Esophagus squamous epithelium (tissue), 5 donors: ENCODE measurements at places on chromosomes 3 and 15.

DNA sequence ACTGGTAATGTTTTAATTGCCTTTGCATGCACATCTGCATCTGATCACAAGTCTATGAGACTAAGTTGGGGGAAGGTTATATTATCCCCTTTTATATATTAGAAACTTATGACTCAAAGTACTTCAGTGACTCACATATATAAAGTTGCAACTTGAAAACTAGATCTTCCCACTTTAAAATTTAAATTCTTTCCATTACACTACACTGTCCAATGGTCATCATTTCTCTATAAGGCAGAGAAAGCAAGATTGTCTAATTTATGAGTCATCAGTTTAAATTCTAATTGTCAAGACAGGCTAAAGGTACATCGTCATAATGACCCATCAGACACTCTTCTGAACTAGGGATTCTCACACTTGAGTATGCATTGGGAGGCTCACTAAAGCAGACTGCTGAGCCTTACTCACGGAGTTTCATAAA, 37.9 kb downstream of the CPA3 start:
- DNase-seq: no peak

- DNase-seq: no peak
These were observed 4.1 kb downstream of the CD80 start for GRCh38 chr3:119555309-119555735.

- no peak for DNase-seq
These were observed 107.1 kb upstream of the PHLDB2 start for GRCh38 chr3:111751961-111752360.

DNA sequence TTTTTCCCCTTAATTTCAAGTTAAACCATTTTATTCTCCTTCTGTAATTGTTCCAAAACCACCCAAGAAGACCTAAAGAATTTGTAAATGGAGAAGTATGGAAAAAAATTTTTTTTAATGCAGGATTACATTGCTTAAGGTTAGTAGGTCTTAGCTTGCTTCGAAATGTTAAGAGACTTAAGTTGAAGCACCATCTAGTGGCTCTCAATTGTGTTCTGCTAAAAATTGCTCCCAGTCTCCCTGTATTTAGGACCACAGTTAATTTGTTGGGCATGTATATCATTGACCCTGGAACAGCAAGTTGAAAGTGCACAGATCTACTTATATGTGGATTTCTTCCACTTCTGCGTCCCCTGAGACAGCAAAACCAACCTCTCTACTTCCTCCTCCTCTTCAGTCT, 32.4 kb downstream of the CD200R1L start:
- DNase-seq: no peak

- DNase-seq: no peak
These were observed 31.9 kb downstream of the RAB8B start for GRCh38 chr15:63221346-63221745.

GRCh38 chr3:133455281-133455680, 55.4 kb downstream of the BFSP2 start:
- no peak for DNase-seq

DNA sequence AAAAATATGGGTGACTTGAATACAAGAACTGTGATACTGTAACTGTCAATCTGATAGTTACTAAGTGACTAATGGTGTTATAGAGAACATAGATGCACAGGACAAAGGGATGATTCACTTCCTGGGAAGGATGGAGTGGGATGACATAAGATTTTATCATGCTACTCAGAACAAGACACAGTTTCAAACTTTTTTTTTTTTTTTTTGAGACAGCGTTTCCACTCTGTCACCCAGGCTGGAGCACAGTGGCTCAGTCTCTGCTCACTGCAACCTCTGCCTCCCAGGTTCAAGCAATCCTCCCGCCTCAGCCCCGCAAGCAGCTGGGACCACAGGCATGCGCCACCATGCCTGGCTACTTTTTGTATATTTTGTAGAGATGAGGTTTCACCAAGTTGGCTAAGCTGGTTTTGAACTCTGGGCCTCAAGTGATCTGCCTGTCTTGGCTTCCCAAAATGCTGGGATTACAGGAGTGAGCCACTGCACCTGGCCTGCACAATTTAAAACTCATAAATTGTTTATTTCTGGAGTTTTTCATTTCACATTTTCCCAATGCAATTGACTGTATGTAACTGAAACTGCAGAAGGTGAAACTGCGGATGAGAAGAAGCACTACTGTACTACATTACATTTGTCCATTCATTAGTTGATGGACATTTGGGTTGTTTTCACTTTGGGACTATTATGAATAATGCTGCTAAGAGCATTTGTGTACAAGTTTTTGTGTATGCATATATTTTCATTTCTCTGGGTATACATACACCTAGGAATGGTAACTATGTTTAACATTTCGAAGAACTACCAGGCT, 40.6 kb downstream of the ADIPOQ start:
- no peak for DNase-seq

DNA sequence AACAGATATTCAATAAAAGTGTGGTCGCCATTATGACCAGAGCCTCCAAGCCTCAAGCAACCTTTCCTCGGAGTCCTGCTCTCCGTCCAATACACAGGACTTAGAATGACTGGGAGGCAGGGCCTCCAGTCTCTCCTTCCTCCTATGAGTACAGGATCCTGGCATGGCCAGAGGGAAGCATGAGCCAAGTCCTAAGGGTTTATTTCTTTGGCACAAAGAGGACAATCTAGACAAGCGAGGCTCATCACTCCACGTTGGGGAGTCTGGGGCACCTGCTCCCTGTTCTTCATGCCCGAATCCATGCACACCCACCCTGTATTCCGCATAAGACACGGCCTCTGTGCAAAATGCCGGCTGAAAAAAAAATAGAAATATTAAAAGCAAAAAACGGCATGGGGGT, 6.8 kb downstream of the PRRT3 start:
- no peak for DNase-seq

GRCh38 chr3:103048068-103048722, 613.4 kb downstream of the ZPLD1 start:
- no peak for DNase-seq

DNA sequence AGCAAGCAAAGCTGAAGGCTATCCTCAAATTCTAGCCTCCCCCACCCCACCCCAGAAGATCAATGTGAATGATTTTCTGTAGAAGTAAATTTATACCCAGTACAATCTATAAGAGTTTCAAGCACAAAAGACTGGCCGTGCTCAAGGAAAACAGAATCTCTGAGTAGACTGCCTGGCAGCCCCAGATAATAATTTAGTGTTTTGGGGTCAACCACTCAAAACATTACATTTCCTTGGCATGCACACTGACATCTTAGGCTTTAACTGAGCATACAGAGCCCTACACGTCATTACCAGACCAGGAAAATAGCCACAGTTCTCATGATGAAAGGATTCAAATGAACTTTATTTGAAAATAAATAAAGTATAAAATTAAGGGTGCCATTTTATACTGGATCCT, 376.5 kb downstream of the TBL1XR1 start:
- DNase-seq: no peak

DNA sequence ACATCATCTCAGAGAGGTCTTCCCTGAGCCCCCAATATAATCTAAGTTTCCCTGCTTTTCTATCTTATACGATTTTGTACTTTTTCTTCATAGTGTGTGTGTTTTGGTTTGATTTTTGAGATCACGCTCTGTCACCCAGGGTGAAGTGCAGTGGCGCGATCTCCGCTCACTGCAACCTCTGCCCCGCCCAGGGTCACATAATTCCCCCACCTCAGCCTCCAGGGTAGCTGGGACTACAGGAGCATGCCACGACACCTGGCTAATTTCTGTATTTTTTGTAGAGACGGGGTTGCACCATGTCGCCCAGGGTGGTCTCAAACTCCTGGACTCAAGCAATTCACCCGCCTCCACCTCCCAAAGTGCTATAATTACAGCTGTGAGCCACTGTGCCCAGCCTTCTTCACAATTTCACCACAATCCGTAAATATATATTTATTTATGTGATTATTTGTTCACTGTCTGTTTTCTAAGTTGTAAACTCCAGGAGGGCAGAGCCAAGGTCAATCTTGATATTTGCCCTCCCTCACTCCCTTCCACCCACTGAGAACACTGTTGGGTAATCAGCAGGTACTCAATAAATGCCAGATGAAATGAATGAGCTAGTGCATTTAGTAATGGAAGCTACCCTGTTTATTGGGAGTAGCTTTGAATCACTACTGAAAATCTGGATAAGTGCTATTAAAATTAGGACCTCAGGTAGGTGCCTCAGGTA, 547 bp upstream of the KNSTRN start:
- DNase-seq: no peak

DNA sequence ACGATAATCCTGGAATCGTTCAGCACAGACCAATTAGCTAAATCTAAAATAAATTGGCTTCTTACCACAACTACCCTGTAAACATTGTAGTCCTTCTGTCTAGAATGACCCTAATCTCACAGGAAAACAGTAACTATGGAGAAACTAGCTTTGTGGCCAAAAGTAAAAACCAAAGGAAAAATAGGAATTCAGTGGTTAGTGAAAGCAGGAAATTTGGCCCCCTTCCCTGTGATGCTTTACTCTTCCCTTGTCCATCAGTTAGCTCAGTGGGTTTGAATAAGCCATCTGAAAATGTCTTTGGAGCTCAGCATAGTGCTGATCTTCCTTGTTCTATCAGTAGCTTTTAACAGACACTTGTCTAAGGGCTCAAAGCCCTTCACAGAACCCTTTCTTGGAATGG, 1.6 kb downstream of the NMD3 start:
- DNase-seq: no peak

DNA sequence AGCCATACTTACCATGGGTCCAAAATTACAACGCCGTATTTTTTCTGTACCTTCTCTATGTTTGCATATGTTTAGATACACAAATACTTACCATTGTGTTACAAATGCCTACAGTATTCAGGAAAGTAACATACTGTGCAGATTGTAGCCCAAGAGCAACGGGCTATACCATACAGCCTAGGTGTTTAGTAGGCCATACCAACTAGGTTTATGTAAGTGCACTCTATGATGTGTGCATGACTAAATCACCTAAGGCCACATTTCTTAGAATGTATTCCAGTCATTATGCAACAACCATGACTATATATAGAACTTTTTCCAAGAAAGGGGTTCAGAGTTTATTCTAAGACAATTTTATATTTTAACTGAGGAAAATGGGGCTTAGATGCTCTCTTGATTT, 411.7 kb downstream of the MAGI1 start:
- no peak for DNase-seq

- no peak for DNase-seq
These were observed 26.2 kb upstream of the ATP13A3 start for GRCh38 chr3:194512895-194513601.

- DNase-seq: no peak
These were observed 91.5 kb upstream of the TNFAIP8L3 start for GRCh38 chr15:51186181-51186705.

GRCh38 chr3:112059497-112059896, 25.0 kb downstream of the TMPRSS7 start:
- DNase-seq: no peak

DNA sequence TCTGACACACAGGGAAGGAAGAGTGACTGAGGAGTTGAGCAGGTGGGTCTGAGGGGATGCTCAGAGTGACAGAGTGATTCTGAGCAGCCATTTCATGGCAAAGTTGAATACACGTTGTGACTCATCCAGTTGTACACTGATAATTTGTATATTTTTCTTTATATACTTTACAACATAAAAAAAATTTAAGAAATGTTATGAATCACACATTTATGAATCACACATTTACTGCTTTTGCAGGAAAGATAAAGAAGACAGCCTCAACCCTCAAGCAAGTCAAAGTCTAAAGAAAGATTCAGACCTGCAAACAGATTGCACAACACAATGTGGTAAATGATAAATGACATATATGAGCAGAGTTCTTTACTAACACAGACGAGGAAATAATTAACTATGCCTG, 21.0 kb upstream of the CHMP2B start:
- DNase-seq: no peak

GRCh38 chr3:50138266-50139200, 16.6 kb upstream of the SEMA3F start:
- DNase-seq: no peak

- no peak for DNase-seq
These were observed 784.0 kb downstream of the ZPLD1 start for GRCh38 chr3:103218793-103219192.

DNA sequence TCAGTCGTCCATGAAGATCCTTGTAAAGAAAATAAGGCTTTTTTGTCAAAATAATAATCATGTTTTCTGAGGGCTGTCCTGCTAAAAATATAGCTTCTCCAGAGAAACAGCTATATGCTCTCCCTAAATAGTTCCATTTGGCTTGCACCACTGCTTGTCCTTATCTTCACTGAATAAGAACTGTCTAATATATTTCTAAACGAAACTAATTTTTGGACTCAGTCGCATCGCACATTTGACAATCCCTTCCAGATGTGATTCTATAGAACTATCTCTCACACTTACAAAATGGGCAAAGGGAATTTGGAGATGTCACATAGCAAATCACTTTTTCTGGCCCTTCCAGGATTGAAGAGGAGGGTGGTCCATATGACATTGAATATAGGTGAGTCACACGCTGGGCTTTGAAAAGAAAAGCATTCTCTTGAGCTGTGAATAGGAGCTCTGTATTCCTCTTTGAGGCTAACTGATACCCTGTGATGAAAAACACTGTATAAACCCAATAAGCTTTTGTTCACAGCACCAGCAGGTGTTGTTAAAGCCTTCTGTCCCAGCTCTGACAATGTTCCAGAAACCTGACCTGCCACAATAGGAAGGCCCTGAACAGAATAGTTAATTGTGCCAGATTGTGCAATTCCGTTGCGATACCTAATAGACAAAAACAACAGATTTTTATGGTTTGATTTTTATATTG, 1144.2 kb downstream of the ROBO2 start:
- no peak for DNase-seq

- no peak for DNase-seq
These were observed 14.3 kb downstream of the CXCR6 start for GRCh38 chr3:45957586-45957985.

DNA sequence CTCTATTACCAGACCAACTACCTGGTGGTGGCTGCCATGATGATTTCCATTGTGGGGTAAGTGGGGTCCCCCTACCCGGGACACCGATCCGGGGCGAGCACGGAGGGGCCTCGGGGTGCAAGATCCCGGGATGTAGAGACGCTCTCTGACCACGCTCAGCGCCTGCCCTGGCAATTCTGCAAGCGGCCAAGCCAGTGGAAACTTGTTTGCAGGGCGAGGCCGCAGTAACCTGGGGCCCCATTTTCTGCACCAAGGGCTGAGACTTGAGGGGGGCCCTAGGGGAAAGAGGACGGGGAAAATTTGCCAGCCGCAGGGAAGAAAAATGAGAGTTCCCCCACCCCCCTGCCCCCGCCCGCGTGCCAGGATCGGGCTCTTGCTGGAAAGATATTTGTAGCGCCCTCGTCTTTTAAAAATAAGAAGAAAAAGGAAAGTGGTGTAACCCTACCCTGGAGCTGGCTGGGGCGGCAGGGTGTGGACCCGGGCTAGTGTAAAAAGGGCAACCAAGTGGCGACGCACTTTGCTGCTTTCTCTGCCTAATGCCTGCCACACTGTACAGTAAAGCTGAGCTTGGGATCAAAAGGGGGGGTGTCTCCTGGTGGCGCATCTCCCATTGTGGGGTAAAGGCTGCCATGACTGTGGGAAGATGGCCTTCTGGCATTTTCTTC, 563 bp downstream of the ARL6IP5 start:
- no peak for DNase-seq

GRCh38 chr3:28951772-28952556, 328.9 kb upstream of the RBMS3 start:
- DNase-seq: no peak
